ENCODE measurements at places on chromosomes 1 and 21.

DNA sequence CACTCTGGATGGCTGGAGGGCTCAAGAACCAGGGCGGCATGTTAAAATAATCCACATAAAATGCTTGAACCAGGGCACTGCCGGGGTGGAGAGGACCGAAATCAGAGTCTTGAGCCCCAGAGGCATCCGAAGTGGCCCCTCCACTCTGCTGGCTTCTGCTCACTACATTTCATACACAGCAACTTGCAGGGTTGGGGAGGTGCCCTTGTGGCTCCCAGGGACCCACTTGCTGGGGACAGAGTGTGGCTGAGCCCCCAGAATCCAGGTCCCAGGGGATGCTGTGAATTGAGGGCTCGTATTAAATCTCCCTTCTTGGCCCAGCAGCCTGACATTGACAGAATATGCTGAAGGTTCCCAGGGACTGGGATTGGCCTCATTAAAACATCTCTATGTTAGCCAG lies 181.7 kb downstream of the GRIK3 start:
- no peak for DNase-seq

- no peak for DNase-seq
Observed at GRCh38 chr1:85188530-85188929, 12.3 kb downstream of the SYDE2 start.

DNA sequence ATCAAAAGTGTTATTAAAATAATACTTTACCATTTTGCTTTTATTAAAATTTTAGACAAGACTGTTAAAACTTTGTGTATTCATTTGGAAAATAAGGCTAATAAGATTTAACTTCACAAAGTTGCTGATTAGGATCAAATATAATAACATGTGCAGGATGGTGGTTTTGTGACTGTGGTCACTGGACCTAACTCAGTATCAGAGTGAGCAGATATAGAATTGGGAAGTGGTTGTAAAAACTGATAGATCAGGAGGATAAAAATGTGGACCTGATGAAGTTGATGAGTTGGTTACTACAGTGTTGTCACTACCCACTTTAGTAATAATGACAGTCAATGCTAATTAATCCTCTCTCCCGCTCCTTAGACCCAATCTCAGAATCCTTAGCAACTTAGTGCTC lies 186.4 kb downstream of the AKT3 start:
- DNase-seq = no peak

- DNase-seq = no peak
Observed at GRCh38 chr1:116844775-116845174, 64.9 kb upstream of the PTGFRN start.

DNA sequence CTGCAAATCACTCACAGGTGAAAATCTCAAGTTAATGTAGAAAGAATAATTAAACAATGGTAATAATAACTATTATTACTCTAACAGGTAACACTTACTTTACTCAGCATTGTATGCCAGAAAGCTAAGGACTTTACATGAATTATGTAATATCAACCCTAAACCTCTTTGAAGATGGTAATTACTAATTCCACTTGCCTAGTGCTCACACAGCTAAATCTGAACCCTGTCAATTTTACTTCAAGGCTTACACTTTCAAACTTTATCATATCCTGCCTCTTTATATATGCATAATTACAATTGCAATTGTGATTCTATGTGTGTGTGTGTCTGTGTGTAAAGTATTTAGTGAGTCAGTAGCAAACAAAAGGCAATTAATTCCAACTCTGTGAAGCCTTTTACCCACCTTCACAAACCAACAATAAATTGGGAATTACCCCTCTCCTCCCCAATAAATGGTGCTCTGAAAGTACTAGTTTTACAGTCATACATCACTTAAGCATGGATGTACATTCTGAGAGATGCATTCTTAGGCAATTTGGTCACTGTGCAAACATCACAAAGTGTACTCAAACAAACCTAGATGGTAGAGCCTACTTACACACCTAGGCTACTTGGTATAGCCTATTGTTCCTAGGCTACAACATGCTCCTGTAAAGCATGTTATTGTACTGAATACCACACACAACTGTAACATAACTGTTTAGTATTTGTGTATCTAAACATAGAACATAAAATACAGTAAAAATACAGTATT lies 5.9 kb downstream of the ZNF644 start:
- DNase-seq = no peak

GRCh38 chr1:181151378-181152326 lies 63.2 kb downstream of the IER5 start:
- DNase-seq = no peak

- DNase-seq = peak; percentile 19
Observed at GRCh38 chr1:45522324-45523104, 830 bp upstream of the PRDX1 start.

Data from BJ (cell line).